ENCODE measurements at places on chromosomes 4 and X. TPM values are rescaled to one million over a fixed set of nuclear protein-coding genes. Genes with fewer than 3 reads are reported as not detected.

The APOOL gene
- 8.5 TPM for total RNA-seq

The HTT-AS gene
- total RNA-seq = not detected

The VEGFD gene
- total RNA-seq = 0.14 TPM

The CYSLTR1 gene
- total RNA-seq = 0.29 TPM

The GASK1B gene
- total RNA-seq = 53.6 TPM

The MAGED2 gene
- 219 TPM for total RNA-seq

The MAP7D3 gene
- total RNA-seq = 11.2 TPM

The USP17L20 gene
- not detected for total RNA-seq

The AWAT2 gene
- not detected for total RNA-seq

The MAGEA10 gene
- total RNA-seq = not detected

The FRMPD4 gene
- total RNA-seq = 14.0 TPM

The NAA11 gene
- 3.9 TPM for total RNA-seq

The S100G gene
- not detected for total RNA-seq

The DMP1 gene
- not detected for total RNA-seq

The SPARCL1 gene
- total RNA-seq = not detected

The LAS1L gene
- total RNA-seq = 23.9 TPM

The SPANXD gene
- not detected for total RNA-seq

The TMEM184C gene
- 53.1 TPM for total RNA-seq

The GAGE12J gene
- total RNA-seq = not detected

The ABLIM2 gene
- 0.22 TPM for total RNA-seq

The GRIA3 gene
- 0.22 TPM for total RNA-seq

The KCNE5 gene
- 1.3 TPM for total RNA-seq

The DCAF12L2 gene
- not detected for total RNA-seq

The CT83 gene
- total RNA-seq = not detected

The IL13RA2 gene
- total RNA-seq = 27.8 TPM

The PCSK1N gene
- total RNA-seq = not detected

The PNCK gene
- not detected for total RNA-seq

The TMSB15A gene
- 1.0 TPM for total RNA-seq

The TRIM75 gene
- under 0.01 TPM for total RNA-seq

The JCHAIN gene
- total RNA-seq = 2.6 TPM

The IL3RA gene
- not detected for total RNA-seq

The EMCN gene
- total RNA-seq = not detected

The PHEX gene
- total RNA-seq = 0.44 TPM

Data from placental pericyte (primary cell).